ENCODE measurements at places on chromosomes 6 and 20. TPM values are rescaled to one million over a fixed set of nuclear protein-coding genes. Genes with fewer than 3 reads are reported as not detected.
A peak's percentile ranks its signal among the peaks of the same experiment; 100 is the strongest.

DNA sequence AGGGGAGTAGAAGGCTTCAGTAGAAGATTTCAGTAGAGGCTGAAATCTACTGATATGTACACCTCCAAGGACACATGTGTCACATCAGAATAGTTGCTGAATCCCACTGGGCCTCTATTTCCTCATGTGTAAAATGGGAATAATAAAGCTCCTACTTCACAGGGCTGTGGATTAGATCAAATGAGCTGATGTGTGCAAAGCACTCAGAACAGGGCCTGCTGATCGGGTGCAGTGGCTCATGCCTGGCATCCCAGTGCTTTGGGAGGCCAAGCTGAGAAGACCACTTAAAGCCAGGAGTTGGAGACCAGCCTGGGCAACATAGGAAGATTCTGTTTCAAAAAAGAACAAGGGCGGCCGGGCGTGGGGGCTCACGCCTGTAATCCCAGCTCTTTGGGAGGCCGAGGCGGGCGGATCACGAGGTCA lies 8.1 kb upstream of the AP5S1 start:
- no peak for DNase-seq

DNA sequence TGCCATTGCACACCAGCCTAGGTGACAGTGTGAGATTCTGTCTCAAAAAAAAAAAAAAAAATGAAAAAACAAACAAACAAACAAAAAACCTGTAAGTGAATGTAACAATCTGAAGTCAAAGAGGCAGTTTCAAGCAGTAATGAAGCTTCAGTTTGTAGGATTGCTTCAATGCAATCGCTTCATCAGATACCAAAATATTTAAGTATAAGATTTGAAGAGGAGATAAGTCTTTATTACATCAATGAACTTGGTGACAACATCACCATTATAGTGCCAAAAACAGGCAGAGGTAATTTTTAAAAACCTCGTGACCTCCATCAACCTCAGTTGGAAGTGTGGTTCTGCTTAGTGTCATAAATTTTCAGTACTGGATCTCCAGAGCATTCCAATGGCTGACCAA lies 74.7 kb downstream of the MYLK4 start:
- DNase-seq, result no peak

DNA sequence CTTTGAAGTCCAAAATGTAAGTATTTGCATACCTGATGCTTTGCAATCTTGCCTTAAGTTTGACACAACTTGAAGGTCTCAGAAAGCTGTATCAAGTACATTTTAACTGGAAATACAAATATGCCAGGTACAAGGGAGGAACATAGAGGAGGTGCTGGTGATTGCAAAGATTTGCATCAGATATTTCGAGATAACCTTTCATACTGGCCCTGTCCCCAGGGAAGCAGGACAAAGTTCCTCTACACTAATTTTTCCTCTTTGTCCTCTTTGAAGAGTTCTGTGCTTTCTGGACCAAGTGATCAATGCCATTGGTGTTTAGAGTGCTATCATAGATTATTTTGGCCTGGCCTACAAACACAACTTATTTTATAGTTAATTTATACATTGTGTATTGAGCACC lies 686.1 kb downstream of the HACE1 start:
- DNase-seq, result no peak

- DNase-seq, result no peak
Observed at GRCh38 chr6:138811866-138812265, 16.0 kb downstream of the ECT2L start.

DNA sequence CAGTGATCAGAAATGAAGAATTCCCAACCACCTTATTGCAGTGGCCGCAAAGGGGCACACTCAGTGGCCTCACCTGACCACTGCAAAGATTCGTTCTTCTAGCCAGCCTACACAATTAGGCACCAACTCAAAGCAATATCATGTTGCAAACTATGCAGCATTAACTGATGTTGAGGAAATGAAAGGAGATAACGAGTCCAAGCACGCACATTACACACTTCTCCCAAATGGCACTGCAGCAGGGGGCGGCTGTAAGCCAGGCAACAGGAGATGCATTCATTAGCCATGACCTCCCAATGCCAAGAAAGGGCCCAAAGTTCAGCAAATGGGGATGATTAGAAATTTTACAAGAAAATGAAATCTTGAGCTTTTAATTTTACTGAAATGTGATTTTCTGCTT lies 39.3 kb downstream of the ATXN1 start:
- no peak for DNase-seq

DNA sequence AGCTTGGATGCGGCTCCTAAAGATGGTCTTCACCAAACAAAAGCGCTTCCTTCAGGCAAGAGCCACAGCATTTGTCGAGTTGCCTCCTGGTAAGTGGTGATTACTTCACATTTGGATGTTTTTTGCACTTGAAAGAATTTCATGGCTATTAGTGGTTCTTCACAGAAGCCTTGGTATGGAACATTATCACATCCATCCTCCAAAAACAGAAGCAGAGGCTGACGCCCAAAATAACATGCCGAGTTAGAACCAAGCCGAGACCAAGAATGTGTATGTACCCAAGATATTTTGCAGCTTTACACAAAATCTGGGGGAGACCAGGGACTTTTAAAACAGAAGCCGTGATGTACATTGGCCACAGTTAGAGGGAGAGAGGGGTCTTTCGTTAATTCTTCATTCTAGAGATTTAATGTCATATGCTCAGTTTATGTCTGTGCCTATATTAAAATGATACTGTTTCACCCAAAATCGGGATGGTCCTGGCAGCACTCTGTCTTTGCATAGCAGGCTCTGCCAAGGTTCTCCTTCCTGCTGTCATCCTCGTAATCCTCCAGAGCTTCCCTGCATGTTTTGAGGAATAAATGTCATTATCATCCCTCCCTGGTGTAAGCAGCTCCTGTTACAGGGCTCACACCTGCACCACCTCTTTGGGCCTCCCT lies 109.3 kb downstream of the TMEM242 start:
- DNase-seq, result no peak

DNA sequence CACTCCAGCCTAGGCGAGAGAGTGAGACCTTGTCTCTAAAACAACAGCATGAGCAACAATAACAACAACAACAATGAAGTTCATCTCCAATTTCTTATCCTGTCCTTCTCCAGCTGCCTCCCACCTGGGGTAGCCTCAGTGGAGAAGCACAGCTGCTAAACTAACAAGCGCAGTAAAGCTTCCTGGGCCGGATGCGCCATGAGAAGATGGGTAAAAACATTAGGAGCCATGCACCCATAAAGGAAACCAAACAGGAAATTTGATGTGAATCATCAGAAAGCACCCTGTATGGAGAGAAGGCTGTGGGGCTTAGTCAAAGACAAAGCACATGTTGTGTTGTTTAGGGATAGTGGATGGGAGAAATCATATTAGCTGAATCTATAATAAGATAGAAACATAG lies 61.1 kb upstream of the CCN6 start:
- DNase-seq, result peak; percentile 38

DNA sequence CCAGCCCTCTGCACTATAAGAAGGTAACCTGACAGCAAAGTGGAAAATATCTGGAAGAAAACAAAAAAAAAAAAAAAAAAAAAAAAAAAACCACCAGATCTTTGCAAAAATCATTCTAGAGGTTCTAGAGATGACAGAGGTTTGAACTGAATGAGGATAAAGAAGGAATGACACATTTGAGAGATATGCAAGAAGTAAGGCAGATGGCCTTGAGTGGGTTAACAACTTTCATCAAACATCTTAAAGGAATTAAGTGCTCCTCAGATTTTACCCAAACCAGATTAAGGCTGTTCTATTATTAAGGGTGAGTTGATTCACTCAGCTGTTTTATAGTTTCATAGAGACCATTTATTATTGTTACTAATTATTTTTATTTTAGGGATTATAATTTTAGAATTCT lies 62.0 kb downstream of the RSPO3 start:
- no peak for DNase-seq

- no peak for DNase-seq
Observed at GRCh38 chr6:111267764-111268333, 180.5 kb downstream of the SLC16A10 start.

DNA sequence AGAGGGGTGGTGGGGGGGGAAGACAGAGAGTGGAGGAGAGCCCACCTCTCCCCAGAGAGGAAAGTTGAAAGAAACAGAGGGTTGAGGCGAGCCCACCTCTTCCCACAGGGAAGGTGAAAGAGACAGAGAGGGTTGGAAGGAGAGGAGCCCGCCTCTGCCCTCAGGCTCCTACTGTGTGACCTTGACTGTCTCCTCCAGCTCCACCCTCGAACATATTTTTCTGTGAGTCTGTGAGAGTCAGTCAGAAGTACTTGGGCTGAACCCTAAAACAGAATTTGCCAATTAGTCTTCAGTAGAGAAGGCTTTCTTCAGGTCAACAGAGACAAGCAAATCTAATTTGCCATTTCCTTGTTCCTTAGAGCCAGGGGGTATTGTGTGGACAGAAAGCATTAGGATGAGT lies 153.7 kb upstream of the SNX9 start:
- no peak for DNase-seq

DNA sequence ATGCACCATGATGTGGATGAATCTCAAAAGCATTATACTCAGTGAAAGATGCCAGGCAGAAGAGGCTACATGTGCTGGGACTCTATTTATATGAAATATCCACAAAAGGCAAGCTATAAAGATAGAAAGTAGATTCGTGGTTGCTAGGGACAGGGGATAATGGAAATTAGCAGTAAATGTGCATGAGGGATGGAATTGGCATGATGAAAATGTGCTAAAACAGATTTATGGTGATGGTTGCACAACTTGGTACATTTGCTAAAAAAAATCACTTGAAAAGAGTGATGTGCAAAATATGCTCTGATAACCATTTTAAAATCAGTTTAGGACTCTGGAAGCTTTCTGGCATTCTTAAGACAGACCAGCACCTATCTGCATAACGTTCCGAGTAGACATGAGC lies 61.6 kb downstream of the ALDH8A1 start:
- DNase-seq, result no peak

DNA sequence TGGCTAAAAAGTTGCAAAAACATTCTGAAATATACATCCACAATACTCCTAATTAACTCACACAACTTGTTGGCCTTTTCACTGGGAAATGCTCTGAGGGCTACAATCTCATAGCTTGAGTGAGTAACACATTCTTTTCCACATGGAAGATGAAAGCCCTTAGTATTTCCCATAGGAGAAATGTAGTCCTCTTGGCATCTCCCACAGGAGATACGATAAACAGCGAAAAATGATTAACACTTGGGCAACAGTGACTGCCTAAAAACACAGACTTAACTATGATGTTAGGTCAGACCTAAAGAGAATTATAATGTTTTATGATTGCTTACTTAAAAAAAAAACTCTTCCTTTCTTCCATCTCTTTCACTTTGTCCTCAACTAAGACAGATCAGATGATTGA lies 9.0 kb downstream of the MYLK4 start:
- DNase-seq, result no peak

- DNase-seq, result no peak
Observed at GRCh38 chr20:23601715-23602114, 4.0 kb downstream of the CST9 start.

DNA sequence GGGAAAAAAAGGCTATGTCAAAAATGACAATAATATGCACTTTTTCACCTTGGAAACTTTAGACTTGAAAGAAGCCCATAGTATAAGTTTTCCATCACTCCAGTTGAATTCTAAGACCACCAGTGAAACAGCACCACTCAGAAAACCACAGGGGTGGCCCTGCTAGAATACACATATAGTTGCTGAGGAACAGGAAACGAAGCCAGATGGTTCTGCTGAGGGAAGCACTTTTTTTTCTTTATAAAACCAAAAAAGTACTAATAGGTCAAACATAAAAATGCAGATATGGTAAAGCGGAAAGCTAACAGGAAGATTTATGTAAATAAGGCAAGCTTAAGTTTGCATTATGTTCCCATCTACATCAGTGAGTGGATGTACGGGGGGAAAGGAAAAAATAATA lies 303.9 kb downstream of the FOXC1 start:
- DNase-seq, result no peak

DNA sequence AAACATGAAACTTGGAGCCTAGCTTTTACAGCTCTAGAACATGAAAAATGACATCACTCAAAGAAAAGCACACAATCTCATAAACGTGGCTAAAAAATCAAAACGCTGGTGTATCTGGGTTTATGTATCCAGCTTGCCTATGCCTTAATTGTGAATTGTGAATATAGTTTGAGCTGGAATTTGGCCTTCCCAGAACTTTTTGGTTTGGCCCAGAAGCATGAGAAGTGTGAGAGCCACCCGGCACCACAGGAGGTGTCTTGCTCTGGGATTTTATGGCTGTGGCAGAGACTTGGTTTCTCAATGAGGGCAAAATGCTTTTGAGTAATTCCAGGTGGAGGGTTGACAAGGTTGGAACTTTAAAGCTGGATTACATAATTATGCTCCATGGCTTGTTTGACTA lies 69.2 kb downstream of the TIAM2 start:
- no peak for DNase-seq

GRCh38 chr6:107819964-107820337 lies 4.2 kb downstream of the SCML4 start:
- DNase-seq, result peak; percentile 48

GRCh38 chr20:57092112-57092899 lies 174.1 kb downstream of the BMP7 start:
- peak; percentile 47 for DNase-seq

DNA sequence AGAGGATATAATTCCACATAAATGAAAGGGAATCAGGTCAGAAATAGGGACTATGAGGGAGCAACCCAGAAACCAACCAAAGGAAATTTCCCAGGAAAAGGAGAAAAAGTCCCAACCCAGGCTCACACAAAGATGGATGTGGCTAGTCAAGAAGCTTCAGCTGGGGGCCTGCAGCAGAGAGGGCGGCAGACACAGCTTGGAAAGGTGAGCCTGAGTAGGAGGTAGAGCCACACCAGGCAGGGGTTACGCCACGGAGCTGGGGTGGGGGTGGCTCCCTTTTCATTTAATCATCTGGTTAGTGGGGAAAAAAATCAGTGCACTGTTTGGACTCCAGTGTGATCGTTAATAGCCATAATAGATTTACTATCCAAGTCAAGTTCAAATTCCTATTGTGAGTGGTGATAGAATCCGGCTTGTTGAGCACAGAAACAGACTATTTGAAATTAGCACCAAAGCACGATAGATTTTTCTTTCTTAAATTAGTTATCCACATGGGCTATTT lies 220.6 kb downstream of the TPBG start:
- DNase-seq, result no peak

DNA sequence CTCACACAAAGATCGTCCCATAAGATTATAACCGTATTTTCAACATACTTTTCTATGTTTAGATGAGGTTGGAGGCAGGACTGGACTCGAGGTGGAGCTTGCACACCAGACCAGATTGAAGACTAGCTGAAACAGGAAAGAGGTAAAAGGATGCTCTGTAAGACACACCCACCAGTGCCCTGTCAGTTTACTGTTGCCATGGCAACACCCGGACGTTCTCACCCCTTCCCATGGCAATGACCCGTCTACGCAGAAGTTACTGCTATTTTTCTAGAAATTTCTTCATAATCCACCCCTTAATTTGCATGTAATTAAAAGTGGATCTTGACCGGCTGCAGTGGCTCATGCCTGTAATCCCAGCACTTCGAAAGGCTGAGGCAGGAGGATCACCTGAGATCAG lies 13.6 kb upstream of the SRSF6 start:
- DNase-seq, result no peak

- no peak for DNase-seq
Observed at GRCh38 chr6:89087881-89088280, 7.3 kb downstream of the PNRC1 start.

The CRISP3 gene
- total RNA-seq, result not detected

The PACSIN1 gene
- 0.57 TPM for total RNA-seq

The SLC32A1 gene
- not detected for total RNA-seq

The PDE10A gene
- total RNA-seq, result not detected

The PHACTR3 gene
- total RNA-seq, result not detected

The GRM1 gene
- total RNA-seq, result not detected

The TNF gene
- 5.4 TPM for total RNA-seq
